ENCODE measurements at places on chromosomes 12 and 14.

- no peak for DNase-seq
Observed at GRCh38 chr14:72688990-72689671, 204.8 kb downstream of the DPF3 start.

DNA sequence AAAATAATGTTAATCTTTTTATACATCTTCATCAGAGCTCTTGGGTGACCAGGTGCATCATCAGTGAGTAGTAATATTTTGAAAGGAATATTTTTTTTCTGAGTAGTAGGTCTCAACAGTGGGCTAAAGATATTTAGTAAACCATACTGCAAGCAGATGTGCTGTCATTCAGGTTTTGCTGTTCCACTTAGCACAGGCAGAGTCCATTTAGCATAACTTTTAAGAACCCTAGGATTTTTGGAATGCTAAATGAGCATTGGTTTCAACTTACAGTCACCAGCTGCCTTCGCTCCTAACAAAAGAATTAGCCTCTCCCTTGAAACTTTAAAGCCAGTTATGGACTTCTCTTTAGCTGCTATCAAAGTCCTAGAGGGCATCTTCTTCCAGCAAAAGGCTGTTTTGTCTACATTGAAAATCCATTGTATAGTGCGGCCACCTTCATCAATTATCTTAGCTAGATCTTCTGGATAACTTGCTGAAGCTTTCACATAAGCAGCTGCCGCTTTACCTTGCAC, 24.6 kb downstream of the RIMKLB start:
- DNase-seq, result no peak

GRCh38 chr14:94019329-94019728, 6.8 kb upstream of the OTUB2 start:
- DNase-seq, result no peak

DNA sequence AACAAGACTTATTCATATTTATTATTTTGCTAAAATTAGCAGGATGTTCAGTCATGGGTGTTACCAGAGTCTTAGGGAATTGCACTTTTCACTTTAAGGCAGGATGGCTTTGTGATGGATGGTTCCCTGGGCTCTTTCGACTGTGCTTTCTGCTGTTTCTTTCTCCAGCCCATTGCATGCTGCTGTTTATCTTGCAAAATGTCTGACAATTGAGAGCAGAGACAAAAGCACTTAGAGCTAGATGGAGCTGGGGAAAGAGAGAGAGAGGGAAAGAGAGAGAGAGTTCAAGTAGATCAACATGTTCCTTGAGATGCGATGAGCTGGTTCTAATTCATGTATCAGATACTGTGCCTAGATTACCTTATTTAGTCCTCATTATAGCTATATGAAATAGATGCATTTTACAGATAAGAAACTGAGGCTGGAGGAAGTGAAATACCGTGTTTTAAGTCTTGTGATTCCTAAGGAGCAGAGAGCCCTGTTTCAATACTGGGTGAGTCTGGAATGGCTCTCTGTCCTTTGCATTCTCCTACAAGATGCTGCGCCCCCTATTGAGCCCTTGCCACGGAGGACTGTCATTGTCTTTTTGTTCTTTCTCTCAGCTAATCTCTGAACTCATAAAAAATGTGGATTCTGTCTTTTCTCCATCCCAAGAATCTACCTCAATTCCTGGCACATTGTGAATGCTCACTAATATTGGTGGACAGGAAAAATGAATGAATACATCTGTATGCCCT, 227.9 kb downstream of the ALG10B start:
- DNase-seq, result no peak

DNA sequence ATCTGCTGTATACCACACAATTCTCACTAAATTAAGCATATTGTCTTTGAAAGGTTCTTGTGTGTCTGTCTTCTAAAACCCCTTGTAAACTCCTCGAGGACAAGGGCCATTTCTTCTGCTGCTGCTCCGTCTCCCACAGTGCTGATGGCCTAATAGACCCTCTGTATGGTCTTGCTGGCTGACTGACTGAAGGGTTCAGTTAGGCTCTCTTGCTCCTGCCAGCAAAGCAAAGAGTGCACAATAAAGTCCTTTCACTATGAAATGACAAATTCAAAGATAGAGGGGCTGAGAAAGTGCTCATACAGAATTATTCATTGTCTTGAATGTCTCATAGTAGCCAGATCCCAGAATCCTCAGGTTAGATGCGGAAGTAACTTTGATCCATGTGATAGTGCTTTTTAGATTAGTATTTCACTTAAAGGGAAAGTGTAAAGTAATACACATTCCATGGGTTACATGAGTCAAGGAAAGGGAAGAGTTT, 14.2 kb upstream of the RIOX1 start:
- no peak for DNase-seq

DNA sequence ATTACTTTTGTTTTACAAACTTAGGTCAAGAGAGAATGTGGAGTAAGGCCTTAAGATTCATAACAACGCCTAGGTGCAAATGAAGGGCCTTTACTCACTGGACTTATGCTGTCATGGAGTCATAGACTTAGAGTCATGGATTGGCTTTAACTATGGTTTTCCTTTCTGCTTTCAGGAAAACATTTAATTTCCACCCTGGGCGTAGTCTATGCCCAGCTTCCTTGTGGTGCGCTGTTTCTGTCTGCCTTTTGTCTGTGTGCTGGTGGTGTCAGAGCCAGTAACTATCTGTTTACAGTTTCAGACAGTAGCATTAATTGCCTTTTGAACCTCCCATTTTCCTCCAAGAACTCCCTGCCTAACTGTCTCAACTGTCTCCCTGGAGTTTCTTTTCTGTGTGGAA, 31.8 kb upstream of the COX6A1 start:
- DNase-seq, result no peak

GRCh38 chr12:26651566-26652188, 181.3 kb downstream of the ITPR2 start:
- DNase-seq, result peak; percentile 17

GRCh38 chr12:50055831-50056638, 1.4 kb upstream of the ASIC1 start:
- peak; percentile 59 for DNase-seq

DNA sequence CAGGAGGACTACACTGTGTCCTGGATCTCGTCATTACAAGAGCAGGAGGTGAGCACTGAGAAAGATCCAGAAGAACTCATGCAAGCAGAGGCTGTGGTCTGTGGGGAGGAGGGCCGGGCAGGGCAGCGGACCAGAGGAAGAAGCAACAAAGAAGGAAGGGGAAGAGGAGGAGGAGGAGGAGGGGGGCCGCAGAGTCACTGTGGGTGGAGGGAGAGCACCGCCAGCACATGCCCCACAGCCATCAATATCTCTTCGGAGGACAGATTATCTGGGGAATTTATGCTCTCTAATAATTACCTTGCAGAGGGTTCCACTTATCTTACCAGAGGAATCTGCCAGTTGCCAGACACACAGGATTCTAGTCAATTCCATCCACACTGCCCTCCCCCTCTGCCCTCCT, 105.6 kb downstream of the DPF3 start:
- DNase-seq, result no peak
